ENCODE measurements at places on chromosomes 1 and 21.

DNA sequence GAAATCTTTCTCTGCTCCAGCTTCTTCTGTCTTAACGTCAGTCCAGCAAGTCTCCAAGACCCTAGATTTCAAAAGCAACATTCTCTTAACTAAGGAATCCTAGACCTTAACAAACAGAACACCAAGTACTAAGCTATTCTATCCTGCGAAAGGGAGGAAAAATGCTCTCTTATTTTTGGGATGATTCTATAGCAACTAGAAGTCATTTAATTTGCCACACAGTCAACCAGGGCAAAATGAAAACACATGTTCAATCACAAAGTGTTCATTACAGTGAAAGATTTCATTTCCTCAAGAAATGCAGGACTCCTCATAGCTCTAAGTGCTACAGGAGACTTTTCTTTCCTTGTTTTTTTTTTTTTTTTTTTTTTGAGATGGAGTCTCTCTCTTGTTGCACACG lies 36.2 kb upstream of the DOCK7 start:
- DNase-seq: no peak

DNA sequence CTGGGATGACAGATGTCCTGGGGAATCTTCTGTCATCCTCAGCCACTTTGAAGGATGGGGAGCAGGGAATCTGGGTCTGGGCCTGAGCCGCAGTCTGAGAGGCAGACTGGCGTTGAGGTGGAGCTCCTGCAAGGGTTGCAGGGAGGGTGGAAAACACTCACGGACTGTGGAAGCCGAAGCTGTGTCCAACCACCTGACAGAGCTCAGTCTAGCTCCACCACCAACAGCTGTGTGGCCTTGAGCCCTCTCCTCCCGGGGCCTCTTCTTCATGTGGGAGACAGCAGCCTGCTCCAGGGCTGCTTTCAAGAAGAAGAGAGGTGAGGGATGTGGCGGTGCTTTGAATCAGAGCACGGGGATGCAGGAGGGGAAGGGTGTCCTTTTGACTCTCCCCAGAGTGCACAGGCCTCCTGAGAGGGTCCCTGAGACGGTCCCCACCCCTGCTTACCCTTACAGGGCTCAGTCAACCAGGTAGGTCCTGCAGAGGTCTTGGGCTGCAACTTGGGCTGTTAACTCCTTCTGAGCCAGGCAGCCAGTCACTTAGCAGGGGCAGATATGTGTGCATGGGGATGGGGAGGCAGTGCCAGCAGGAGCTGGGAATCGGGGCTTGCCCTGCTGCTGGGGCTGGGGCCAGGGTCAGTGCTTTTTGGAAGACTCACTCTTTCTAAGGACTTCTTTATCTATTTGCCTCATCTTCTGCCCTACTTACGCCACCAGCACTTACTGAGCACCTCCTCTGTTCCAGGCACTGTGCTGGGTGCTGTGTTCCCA lies 216.3 kb downstream of the PTPRU start:
- no peak for DNase-seq

DNA sequence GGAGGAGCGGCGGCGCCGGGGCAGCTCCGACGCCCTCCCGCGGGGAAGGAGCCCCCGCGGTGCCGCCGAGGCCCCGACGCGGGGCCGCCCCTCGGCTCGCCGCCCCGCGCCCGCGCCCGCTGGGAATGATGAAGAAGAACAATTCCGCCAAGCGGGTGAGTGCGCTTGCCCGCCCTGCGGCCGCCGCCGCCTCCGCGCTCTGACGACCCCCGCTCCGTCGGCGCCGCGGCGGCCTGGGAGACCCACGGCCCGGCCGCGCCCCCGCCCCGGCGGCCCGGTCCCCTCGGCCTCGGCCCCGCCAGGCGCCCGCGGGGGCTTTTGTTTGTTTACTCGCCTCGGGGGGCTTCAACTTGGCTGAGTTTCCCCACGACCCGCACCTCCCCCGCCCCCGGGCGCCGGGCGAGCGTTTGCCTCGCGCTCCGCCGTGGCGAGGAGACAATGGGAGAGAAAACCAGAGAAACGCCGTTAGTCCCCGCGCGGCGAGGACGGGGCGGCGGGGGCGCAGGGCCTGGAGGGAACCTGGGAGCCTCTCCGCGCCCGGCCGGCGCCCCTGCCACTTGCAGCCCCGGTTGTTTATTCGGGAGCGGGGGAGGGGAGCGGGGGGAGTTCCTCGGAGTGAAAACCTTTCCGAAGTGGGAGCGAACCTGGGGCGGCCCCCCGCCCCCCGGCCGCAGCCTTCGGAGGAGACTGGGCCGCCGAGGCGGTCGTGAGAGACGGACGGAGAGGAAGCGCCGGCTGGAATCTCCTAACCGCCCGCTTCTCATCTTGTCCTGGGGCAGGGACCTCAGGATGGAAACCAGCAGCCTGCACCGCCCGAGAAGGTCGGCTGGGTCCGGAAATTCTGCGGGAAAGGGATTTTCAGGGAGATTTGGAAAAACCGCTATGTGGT lies 661 bp downstream of the PLEKHO1 start:
- no peak for DNase-seq

- DNase-seq: no peak
Observed at GRCh38 chr1:42830631-42831030, 13.4 kb upstream of the SVBP start.

DNA sequence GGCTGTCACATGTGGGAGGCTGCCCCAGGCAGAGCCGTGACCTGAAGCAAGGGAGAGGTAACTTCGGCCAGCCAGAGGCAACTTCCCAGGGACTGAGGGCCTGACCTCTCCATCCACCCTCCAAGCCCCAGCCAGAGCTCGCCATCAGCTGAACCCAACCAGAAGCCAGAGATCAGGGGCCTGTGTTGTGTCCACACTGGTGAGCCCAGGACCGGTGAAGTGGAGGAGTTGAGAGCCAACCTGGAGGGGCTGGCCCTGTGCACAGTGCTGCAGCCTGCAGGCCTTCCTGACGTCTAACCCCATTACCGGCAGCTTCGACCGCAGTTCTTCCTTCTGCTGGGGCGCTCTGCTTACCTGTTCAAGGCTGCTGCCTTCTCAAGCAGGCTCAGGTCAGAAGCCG lies 19.6 kb upstream of the PDE9A start:
- DNase-seq: no peak

DNA sequence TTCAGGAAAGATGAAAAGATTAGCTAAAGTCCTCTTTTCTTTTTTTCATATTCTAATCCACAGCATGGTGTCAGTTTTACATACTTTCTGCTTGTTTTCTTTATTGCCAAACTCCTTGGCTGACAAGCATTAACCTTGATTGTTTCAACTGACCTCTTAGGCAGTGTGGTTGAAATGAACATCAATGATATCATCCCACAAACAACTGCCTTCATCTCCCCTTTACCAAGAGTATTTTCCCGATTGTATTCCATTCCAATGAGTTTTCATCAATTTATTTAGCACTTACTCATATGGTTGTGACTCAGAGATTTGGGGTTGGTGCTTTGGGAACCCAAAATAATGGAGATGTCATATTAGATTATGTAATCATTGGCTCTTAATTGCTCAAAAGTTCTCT lies 71.8 kb downstream of the SPAG17 start:
- no peak for DNase-seq

GRCh38 chr1:27100335-27101053 lies 54.4 kb downstream of the SLC9A1 start:
- no peak for DNase-seq

GRCh38 chr1:23571465-23571864 lies 12.2 kb upstream of the ID3 start:
- no peak for DNase-seq

- no peak for DNase-seq
Observed at GRCh38 chr1:153790313-153790965, 15.2 kb downstream of the SLC27A3 start.

DNA sequence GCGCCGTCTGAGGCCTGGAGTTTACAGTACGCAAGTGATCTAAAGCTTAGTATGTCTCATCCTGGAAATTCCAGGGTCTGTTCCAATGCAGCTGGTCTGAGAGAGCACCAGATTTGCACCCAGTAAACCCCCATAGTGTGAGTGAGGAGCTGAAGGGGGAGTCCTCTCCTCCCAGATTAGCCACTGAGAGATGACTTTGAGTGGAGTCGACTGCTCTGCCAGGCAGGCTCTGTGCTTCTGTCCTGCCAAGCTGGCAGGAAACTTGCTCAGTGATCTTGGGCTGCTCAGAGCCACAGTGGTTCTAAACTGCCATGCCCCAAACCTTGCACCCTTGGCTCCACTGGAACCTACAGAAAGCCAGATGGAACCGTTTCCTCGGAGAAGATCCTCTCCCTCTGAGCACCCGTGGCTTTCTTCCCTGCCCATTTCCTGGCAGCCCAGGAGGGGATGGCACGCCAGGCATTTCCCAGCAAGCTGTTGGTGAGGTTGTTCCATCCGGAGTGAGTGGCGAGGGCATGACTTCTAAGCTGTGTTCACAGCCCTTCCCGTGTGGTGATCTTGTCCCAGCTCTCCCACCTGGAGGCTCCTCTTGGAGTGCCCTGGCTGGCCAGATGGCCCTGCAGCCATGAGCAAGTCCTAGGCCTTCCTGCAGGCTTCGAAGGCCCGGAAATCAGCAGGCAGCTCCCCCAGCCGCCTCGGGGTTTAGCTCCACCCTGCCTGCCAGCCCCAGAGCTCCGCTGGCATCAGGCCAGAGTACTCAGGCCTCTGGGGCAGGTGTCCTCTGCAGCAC lies 125.9 kb upstream of the VAMP3 start:
- DNase-seq: no peak

GRCh38 chr1:184574588-184574987 lies 180.1 kb downstream of the EDEM3 start:
- DNase-seq: no peak

- no peak for DNase-seq
Observed at GRCh38 chr1:1917995-1918900, 831 bp downstream of the TMEM52 start.

DNA sequence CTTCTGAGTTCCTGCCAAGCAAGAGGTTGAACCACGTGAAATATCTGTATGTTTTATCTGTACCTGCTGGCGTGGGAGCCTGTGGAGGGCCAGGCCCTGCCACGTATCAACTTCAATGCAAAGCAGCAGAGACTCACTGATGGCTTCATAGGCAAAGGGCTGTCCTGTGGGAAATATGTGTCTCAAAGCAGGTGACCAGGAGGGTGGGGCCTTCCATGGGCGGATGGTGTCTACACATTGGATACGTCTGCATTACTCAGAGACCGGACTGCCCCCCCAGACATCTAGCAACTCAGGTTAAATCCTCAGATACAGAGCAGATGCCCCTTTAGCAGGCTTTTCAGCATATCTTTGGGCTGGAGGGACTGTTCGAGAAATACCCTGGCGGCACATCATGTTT lies 210.8 kb upstream of the C1orf174 start:
- no peak for DNase-seq

- DNase-seq: no peak
Observed at GRCh38 chr1:233647636-233648035, 33.7 kb downstream of the KCNK1 start.

- no peak for DNase-seq
Observed at GRCh38 chr1:41488040-41488951, 3.8 kb upstream of the EDN2 start.

DNA sequence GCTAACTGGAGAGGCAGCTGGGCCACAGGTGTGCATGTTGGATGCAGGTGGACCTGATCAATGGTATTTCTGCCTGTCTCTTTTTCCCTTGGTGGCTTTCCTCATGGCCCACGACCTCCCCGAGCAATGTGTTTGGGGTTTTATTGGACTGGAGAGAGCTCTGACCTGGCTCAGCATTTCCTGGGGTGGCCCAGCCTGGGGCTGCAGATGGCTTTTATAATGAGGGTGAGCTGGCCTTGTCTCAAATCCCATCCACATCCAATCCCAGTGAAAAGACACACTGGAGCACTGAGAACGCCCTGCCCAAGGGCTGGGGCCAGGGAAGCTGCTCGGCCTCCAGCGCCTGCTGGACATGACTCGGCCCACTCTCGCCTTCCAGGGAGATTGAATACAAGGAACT lies 44.1 kb downstream of the SIM2 start:
- DNase-seq: no peak

GRCh38 chr21:28229814-28230213 lies 762.9 kb downstream of the LTN1 start:
- no peak for DNase-seq

DNA sequence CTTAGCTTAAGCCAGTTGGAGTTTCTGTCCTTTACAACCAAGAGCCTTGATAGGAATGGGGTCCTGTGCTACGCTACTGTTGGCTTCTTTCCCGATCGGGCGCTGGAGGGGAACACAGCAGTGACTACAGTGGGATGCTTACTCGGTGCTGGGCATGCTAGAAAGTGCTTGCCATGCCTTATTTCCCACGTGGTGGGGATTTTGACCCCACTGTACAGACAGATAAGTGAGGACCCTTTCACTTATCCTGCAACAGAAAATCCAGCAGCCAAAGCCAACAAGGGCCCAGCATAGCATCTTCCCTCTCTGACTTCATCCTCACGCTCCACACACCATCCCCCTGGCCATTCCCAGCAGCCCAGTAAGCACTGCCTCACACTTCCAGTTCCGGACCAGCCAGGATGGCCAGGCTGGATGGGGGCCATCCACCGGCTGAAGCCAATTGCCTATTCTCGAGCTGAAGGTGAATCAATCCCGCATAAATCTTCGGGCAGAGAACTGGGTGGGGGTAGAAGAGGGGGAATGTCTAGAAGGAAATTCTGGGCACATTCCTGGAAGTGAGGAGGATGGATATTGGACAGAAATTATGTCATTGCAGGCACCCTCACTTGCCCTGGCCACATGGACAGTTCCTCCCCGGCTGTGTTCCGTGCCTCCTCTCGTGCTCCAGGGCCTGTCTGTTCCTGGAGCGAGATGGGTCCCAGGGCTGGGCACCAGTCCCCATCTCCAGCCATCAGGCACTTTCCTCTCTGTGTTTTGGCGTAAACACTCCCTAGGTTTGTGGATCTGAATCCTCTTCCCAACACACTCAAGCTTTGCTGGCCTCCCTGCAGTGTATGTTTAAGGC lies 2.0 kb upstream of the ABCG1 start:
- DNase-seq: no peak

DNA sequence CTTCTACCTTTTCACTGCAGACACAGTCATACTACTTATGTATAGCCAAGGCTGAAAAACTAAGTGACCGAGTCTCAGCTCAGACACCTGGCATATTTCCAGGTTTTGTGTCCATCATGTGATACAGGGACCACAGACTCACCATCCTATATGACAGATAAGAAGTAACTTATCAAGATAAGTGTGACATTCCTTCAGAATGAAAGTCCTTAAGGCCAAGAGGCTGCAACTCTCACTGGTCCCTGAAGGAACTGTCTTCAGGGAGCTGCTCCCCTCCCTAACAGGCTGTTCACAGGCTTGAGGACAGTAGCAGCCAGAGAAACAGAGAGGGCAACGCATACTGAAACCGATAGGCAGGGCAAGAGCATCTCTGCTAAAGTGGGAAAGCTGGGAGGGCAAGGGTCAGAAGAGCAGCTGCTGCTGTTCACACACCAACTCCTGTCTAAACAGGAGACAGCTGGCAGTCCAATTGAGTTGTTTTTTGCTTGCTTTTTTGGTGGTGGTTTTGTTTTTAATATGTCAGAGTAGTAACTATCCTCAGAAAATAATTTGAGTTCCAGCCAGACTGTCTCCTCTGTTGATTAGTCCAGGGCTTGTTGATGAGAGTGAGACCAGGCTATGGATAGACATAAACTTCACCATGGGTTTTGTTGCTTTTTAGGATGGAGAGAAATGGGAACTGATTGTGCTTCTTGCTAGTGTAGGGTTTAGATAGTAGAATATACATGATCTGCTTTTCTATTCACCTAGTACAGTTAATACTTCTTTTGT lies 67.7 kb downstream of the MACF1 start:
- DNase-seq: no peak

- peak; percentile 85 for DNase-seq
Observed at GRCh38 chr1:169163059-169163458, 56.6 kb downstream of the ATP1B1 start.

Measured in COLO829 (cell line).